ENCODE measurements at places on chromosomes 16 and 17. TPM values are rescaled to one million over a fixed set of nuclear protein-coding genes. Genes with fewer than 3 reads are reported as not detected.
A peak's percentile ranks its signal among the peaks of the same experiment; 100 is the strongest.

ZP2 gene
- 0.23 TPM for total RNA-seq

PRSS27 gene
- total RNA-seq = 0.09 TPM

CSH2 gene
- not detected for total RNA-seq

MT1G gene
- total RNA-seq = not detected

TPSG1 gene
- total RNA-seq = not detected

TBC1D24 gene
- total RNA-seq = 18.1 TPM

GRAP gene
- total RNA-seq = 150 TPM

CA4 gene
- 3.2 TPM for total RNA-seq

DNA sequence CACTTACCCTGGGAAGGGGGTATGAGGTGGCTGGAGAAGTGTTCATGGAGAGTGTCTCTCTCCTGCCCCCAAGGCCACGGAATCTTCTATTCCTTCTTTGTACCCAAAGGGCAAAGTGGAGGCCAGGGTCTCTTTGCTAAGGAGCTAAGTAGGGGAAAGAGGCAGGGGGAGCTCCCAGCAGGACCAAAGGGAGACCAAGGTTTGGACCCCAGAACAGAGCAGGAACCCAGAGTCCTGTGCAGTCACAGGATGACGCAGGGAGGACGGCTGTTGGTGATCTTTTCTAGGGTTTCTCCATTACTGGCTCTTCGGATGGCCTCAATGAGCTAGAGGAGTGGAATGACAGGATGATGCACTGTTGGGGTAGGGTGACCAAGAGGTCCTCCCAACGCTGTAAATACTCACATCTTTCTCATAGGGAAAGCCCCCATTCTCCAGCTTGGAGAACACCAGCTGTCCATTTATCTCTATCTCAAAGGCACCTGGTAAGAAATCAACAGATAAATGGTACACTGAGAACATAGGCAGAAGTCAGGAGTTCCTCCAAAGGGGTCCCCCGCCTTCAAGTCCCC, 966 bp downstream of the MIEN1 start:
- no peak for DNase-seq

DNA sequence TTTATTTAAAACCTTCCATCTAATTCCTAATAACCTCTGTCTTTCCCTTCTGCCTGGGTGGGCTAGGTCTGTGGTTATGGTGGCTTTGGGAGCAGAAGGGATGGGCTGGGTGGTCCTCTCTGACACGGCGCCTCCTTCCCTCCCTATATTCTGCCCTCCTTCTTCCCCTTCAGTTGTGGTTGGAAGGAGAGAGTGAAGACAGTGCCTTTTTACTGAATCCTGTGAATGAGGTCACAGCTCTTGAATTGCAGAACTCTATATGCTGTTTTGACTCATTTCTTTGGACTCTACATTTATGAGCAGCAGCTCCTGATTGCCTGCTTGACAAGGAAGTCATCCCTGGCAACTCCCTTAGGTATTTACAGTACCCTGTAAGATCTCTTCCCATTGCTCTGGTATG, 256.0 kb upstream of the ELAC2 start:
- DNase-seq = no peak

DNA sequence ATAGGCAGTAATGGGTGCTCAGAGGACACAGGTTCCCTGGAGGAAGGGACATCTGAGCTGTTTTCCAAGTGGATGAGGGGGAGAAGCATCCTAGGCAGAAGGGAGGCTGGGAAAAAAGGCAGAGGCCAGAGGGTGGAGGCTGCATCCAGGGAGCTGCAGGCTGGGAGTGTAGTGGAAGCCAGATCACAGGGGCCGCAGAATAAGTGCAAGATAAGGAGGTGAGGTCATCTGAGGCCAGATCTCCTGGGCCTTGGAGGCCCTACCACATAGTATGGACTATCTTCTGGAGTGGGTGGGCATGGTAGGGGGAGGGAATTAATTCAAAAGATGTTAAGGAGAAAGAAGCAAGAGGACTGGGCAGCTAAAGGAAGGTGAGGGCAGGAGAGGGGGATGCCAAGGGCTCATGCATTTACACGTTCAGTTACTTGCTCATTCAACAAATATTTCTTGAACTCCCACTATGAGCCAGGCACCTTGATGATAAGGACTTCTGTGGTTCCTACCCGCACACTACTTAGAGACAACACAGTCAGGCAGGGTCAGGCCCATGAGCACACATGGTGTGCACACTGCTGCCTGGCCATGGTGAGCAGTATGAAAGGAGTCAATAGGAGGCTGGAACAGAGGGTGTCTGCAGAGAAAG, 2.4 kb upstream of the RIPOR1 start:
- no peak for DNase-seq

DNA sequence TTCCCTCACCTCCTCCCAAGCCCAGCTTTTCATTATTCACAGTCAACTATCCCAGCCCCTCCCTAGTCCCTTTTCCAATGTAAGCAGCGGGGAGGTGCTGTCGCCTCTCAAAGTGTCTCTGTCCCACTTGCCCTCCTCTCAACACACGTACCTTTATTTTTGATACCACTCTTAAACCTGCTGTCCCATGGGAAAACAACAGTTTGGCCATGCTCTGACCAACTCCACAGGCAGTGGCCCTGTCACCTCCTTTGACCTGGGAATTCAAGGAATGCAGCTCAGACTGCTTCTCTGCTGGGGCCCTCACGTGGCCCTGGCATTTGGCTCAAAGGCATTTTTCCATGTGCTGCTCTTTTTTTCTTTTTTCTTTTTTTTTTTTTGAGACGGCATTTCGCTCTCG, 4.2 kb downstream of the LYRM9 start:
- peak; percentile 14 for DNase-seq

DNA sequence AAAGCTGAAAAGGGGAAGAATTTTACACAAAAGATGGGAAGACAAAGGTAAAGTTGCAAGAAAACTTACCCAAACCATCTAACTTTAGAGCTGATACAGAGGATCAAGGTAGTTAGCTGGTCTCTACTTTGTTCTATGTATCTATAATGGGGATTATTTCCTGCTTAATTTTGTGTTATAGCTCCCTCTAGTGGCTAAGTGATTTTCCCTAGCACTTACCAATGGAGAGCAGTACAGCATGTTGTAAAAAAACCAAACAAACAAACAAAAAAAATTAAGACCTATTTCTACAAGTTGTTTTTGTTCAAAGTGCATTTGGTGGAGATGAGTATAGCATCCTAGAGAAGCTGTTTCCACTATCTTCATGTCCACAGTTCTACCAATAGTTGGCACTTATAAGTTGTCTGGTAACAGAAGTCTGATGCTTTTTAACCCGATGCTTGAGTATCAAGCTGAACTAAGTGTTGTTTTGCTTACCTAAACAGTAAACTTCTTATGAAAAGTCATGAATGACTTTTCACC, 7.5 kb downstream of the SRSF1 start:
- DNase-seq = peak; percentile 87

DNA sequence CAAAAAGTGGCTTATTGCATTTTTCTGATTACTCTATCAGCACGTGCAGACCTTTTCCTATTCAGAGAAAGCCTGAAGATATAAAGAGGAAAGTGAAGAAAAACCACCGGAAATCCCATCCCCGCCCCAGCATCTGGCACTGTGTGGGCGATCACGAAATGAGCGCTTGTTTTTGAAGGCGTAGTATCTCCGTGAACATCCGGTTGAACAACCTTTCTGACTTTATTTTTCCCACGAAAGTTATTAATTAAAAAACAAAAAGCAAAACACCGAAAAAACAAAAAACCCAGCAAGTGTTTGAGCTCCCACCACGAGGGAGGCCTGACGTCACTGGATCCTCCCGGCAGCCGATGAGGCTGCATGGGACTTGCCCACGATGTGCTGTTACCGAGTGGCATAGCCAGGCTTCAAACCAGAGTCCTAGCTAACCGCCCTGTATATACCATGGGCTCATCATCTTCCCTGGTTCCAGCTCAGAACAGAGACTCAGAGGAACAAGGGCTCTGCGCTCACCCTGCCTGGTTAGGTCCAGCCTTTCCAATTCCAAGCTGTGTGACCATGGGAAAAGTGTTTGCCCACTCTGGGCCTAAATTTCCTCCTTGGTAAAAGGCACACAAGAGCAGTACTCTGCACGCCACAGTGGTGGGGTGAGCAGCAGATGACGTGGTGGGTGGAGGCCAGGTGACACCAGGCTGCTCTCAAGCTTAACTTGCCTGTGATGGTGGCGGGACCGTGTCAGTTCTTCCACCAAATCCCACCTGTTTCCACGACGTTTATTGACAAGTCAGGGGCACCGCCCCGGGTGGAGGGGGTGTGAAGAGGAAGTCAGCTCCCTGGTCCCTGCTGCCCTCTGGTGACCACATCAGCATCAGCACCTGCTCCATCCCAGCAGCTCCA, 34.3 kb upstream of the IL21R start:
- peak; percentile 91 for DNase-seq

DNA sequence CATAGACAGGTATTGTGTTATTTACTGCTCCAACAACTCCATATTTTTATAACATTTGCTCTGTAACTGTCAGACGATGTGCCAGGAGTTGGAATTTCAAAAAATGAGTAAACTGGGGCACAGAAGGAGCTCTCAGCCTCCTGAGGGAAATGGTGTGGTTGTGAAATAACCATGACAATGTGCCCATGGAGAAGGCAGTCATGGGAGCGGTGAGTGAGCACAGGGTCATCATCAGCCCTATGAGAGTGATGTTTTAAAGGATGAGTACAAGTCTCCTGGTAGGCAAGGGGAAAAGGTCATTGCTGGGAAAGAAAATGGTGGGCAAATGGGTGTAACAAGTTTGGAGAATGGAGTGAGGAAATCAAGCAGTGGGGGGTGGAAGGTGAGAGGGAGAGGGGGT, 115.0 kb upstream of the SEC14L1 start:
- no peak for DNase-seq

DNA sequence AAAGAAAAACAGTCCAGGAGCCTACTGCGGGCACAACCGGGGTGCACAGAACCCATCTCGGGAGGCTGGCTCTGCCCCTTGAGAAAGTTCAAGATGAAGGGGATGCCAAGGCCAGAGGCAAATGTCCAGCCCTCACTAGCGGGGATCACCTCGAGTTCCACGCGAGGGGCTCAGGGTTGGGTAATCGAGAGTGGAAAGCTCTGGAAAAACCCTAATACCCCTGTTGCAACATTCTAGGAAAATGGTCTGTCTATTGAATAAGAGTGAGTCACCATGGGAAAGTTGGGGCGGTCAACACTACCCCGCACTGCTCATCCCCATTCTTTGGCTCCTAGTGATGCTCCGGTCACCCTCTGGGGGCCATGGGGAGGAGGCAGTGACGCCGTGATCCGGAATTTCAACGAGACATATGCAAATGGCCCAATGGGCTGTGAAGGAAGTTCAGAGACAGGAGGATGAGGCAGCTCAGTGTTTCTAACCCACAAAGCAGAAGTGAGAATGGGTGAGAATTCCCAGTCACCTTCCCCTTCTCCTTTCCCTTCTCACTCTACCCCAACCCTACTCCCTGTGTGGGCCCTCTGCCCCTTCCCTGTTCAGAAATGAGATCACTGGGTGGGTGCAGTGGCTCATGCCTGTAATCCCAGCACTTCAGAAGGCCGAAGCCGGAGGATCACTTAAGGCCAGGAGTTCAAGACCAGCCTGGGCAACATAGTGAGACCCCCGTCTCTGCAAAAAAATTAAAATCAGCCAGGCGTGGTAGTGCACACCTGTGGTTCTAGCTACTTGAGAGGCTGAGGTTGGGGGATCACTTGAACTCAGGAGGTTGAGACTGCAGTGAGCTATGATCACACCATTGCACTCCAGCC, 22.4 kb downstream of the SOCS3 start:
- DNase-seq = no peak

DNA sequence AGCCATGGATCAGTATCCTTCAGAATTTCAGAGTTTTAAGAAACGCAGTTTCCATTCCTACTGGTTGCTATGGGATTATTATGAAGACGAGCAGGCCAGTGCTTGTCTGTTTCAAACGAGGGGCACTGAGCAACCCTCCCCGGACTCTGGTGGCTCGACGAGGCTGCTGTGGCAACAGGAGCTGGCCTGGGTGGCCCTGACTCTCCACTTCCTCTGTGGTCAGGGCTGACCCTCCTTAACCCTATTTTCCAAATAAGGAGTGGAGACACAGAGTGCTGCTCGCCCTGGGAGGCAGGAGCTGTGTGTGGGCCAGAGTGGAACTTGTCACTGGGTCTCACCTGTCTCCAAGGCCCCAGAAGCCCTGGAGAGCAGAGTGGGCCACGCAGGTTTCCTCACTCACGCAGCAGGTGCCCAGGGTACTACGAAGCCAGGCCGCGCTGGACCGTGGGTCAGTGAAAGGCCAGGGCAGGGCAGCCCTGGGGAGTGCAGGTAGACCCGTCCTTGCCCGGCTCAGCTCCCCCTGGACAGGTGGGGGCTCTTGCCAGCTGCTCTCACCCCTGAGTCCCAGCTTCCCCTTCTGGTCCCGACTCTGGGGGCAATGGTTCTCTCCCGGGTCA, 3.3 kb downstream of the GALNS start:
- no peak for DNase-seq

DNA sequence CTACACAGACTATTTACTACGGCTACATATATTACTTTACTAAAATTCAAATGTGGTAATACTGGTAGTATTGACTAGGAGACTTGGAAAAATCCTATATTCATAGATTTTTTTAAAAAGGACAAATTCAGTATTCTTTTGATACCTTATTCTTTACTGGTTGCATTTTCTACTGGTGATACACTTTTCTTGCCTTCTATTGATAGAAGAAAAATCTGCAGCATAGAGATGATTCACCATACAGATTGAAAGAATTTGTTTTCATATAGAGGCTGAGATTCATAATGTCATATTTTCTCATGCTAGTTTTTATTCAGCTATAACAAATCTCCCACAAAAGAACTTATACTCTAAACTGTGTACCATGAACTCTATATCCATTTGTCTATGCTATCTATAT, 195.4 kb upstream of the C17orf78 start:
- no peak for DNase-seq

DNA sequence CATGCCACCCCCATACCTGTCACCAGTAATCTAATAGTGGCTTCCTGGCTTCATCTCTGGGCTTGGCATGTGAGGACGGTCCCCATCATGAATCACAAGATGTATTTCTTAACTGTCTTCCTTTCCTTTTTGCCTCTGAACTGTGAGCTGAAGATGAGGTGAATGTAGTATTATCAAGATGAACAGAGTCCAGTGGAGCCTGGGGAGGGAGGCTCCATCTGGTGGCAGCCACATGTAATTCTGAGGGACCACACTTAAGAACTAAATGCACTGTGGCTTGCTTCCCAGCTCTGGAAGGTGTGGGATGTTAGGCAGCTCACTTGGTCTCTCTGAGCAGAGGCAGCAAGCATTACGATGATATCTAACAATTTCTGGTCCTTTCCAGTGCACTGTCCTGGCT, 354.9 kb upstream of the ASIC2 start:
- DNase-seq = peak; percentile 2

DNA sequence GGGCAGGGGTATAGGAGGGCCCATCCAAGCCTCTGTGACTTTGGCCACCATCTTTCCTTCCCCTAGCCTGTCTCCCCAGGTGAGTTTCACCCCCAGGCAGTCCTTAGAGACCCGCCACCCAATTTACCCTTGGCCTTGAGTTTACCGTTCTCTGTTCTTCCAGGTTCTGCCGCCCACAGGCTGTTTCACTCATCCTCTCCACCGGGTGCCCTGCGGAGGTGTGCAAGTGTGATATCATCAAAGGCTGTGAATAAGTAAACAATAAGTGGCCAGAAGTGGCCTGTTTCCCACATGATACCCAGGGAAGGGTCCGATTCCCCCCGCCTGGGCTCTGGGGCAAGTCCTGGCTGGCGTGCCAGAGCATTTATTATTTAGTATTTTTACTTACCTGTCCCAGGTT, 15.1 kb upstream of the TLCD3B start:
- no peak for DNase-seq
